T47D (cell line): ENCODE measurements at places on chromosomes 12 and 14.

DNA sequence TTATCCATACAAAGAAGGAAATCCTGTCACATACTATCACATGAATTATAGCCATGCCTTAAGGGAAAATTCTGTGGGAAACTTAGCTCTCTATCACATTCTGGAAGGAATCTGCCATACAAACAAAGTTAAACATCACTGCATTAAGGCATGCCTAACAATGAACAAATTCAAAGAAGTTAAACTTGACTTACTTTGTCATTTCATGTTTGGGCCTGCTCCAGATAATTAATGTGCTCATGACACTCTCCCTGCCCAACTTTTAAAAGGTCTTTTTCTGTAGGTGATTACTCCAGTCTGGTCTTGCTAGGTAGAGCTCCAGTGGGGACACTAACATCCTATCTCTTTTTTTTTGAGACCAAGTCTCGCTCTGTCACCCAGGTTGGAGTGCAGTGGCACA is 230.5 kb downstream of the AEBP2 start:
- no peak for DNase-seq

DNA sequence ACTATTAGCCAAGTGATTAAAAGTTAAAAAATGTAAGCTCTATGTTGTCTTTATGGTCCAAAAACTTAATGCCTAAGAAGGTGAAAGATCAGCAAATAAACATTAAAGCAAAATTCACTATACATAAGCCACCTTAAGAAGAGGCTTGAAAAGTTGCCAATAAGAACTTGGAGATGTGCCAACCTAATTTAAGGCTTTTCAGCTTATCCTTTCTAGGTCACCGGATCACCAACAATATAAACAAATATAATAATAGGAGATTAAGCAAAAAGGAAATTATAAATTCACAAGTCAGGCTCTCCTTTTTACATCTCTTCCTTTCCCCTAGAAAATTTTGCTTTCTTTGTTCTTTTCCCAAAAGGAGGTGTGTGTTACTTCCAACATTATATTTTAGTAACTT is 30.9 kb downstream of the SLC2A3 start:
- no peak for DNase-seq

DNA sequence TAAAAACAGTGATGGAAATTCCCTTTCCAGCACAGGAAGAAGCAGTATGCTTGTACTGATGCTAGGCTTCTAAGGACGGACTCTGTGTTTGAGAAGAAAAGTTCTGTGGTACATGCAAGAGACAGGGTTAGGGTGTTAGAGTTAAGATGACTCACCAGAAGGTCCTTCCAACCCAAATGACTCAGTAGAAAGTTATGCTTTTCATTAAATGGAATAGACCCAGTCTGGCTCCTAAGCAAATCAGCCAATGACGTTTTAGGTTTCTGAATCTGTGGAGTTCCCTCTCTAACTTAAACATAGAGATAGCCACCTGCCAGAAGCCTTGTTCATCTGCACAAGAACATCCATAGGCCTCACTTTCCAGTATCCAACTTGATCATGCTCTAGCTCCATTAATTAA is 5.7 kb downstream of the PTHLH start:
- DNase-seq, result no peak

- no peak for DNase-seq
Measured at GRCh38 chr12:50589650-50590435, 85.1 kb downstream of the DIP2B start.

DNA sequence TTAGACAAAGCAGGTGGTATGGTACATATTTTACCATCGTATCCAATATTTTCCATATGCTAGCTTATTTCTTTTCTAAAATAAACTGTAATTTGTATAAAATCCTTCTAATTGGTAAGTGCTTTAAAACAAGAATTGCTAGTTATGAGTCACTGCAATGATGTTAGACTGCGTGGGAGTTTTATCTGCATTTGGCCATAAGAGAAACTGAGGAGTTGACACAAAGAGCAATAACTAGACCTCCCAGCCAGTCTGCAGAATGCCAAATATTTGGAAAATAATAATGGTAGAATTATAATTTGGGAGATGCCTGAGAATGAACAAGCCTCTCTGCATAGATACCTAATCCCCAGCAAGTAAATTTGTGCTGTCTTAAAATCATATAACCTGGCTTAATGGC is 61.7 kb upstream of the PTPRR start:
- no peak for DNase-seq

DNA sequence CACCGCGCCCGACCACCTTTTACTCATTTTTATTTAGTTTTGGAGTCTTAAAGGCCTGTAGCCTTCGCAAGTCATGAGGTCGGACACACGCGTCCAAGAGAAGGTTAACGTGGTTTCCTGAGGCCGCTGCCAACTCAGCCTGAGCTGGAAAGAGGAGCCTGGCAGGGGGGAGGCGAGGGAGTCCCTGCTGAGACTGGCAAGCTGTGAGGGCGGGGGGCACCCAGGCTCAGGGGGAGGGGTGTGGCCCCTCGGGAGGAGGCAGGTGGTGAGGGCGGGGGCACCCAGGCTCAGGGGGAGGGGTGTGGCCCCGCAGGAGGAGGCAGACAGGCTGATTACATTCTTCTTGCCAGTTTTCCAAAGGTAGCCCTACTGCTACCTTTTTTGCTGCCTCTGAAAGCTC is 143.2 kb downstream of the PIWIL1 start:
- no peak for DNase-seq
